ENCODE measurements at places on chromosomes 5 and 9.

DNA sequence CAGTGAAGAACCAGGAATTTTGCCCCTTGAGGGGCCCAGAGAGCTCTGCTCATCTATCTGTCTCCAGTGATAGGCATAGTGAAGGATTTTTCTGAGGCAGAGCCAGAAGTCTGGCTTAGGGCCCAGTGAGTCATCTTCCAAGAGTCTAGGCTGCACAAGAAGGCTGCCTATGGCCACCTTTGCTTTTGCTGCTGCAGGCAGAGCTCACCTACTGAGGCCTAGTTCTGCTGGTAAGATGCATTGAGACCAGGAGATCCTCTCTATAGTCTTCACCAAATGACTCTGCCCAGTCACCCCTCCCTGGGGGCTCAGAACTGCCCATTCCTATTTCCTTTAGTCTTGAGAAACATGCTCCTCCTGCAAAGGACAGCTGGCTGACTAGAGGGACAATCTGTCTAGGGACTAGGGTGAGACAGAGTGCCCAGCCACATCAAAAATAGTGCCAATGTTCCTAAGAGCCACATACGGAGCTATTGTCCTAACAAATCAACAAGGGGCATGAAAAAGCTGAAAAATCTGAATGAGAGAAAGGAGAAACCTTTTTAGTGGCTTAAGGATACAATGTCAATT, 40.3 kb upstream of the CDKN2AIPNL start:
- no peak for DNase-seq

DNA sequence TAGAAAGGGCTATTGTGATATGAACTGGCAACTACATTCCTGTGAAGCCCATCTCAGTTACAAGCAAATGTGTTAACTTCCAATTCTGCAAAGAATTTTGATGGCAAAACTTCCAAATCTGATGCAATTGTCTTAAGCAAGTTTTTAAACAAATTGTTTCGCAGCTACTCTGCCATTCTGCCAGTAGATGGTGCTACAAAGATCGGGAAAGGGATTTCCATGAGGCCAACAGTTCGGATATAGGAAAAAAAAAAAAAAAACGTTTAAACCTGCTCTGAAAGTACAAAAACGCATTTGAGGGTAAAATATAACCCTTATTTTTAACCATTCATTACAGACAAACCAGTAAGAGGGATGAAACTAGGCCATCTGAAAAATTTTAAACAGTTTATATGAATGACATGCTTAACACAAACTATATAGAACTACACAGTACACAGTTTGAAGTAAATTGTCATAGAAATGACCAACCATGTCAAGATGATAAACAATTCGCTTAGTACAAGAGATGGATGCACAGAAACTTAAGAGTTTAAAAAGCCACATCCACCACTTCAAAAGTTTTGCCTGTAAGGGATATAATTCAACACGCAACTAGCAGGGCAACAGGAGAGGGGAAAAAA, 2.2 kb downstream of the HNRNPA0 start:
- no peak for DNase-seq

DNA sequence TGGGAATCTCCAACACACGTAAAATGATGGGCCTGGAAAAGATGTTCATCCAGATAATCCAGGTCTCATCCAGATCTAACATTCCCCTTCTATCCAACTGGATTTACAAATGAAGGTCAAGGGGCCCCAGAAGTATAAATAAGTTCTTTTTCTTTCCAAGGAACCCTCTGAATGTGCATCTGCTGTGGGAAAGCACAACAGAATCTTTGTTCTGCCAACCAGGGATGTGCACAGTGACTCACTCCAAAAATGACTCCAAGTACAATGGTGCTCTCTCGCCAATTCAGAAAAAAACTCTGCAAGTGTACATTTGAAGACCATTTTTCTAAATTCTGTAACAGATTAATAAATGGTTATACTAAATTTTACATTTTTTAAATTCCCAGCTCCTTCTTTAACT, 12.4 kb downstream of the RAPGEF6 start:
- no peak for DNase-seq

DNA sequence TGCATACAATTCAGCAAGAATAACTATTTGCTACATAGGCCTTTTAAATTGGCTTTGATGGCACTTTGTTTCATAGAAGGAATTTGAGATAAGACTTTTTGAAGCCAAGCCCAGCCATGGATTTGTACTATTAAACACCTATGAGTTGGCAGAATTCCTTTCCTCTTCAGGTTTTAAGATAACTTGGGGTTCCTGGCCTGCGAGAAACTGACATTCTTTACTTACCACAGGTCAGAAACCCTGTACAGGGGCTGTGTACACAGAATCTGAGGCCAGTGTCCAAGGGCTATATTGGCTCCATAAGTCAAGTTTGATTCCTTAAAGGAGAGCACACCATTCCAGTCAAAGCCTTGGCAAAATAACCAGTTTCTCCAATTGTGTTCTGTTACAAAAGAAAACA, 10.8 kb upstream of the BTNL3 start:
- DNase-seq, result no peak

GRCh38 chr9:104780796-104781395, 17.0 kb downstream of the NIPSNAP3B start:
- no peak for DNase-seq

DNA sequence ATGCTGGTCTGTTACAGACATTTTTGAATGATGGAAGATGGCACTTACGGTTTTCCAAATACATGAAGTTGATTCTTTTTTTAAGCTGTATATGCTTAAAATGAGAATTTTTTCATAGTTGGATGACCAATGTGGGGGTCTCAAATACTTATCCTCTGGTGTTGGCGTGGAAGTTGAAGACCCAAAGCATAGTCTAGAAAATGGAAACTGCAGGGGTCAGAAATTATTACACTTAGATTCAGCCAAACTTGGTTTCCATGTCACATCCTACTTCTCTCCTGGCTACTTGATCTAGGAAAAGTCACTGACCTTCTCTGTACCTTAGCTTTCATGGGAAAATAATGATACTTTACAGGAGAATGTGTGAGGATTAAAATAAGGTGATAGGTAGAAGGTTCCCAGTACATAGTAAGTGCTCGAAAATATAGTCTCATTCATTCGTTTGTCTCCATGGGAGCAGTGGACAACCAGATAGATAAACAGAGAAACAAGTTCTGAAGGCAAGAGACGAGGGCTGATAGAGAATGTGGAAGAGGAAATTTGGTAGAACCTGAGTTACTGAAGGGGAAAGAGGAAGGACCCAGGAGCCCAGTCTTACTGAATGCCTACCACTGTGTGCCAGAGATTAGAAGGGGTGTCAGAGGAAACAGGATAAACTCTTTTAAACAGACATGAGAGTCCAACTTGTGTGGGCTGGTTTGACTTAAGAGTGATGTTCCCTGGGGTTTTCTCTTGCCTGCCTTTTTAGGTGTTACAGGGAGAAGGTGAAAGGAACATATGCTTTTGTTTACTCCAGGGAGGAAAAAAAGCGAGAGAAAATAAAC, 560.3 kb upstream of the KLF4 start:
- DNase-seq, result no peak

- DNase-seq, result no peak
These were observed 144.4 kb upstream of the PHYKPL start for GRCh38 chr5:178376921-178377582.

DNA sequence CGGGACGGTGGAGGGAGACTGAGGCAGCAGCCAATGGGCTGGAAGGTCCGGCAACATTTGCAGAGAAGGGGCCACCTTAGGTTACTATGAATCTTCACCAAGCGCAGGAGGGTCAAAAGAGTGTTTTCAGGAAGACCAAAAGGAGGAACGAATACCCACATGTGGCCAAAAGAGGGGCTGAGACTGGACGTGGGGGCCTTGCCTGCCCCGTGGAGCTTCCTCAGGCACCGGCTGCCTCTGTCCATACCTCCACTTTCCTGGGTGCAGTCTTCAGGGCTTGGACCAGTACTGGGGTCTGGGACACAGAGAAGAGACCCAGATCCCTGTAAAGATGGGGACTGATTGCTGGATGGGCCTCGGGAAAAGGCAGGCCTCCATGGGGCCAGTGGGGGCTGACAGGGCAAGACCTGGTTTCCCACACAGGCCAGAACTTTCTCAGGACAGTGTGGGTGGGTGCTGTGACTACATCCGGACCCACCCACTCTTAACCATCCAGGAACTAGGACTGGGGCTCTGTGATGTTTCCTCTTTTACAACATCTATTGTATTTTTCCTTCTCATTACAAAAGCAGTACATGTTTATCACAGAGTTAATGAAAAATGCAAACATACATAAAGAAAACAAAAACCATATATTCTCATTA, 294.7 kb downstream of the ZSWIM6 start:
- no peak for DNase-seq

GRCh38 chr9:136249877-136250559, 4.4 kb upstream of the QSOX2 start:
- DNase-seq, result no peak
